NCI-H2029 (cell line): ENCODE measurements at places on chromosomes 1 and 21.

DNA sequence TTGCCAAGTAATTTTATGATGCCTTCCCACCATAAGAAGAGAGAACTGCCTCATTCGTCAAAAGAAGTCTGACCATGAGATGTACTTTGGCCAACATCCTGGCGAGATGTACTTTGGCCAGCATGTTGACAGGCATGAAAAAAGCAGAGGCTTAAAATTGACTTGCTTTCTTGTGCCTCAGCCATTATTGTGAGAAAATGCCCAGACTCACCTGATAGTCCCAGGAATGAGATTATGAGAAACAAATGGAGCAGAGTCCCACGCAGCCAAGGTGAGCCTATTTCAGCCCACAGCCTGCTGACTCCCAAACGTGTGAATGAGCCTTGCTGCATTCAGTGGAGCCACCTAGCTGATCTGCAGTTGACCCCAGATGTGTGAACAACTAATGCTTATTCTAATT is 43.5 kb upstream of the ZNF644 start:
- no peak for DNase-seq

GRCh38 chr21:32307706-32308105 is 9.1 kb downstream of the MRAP start:
- no peak for DNase-seq

DNA sequence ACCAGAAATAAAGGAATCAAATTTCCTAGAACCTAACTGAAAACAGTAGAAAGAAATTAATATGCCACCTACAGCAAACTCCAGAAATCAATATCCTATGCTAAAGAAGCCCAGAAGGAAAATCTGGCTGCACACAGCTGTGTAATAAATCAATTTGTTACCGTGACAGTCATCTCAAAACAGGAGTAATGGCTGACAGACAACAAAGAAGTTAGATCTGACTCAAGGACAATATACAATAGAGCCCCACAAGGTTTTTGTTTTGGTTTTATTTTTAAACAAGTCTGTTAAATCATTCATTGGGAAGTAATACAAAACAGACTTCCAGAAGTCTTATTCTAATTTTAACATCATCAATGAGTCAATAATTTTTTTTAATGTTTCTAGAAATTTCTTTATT is 168.4 kb downstream of the RERE start:
- DNase-seq = no peak

DNA sequence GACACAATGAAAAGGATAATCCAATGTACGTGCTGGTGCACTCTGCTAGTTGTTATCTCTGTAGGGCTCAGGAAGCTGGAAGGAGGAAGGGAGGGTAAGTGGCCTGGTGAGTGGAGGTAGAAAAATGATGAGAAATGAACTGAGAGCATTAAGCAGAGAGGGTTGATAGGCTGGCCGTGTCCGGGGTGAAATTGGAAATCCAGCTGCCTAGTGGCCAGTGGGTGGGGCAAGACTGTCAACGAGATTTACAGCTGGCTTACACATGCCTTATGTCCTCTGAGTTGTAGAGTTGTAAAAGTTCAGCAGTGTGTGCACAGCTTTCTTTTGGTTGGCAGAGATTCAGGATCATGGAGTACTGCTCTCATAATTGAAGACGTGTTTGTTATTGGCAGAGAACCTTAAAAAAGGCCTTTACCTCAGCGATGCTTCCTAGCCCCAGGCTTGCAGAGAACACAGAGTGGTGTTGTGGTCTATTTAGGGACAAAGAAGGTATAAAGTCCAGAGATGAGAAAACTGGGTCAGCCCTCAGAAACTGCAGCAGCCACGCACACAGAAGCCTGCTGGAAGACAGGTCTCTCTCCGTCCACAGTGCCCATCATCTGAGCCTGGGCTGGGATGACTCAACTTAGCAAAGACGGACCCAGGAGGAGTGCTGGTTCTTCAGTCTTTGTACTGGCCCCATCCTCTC is 132.4 kb downstream of the EDEM3 start:
- DNase-seq = no peak
